ENCODE measurements at places on chromosomes 12 and 14. TPM values are rescaled to one million over a fixed set of nuclear protein-coding genes. Genes with fewer than 3 reads are reported as not detected.

- no peaks in the 10 kb centered on the region for H3K27me3 ChIP-seq
- no peak overlapping the region for H3K27ac ChIP-seq
- H3K4me3 ChIP-seq = no peak overlapping the region
- no peaks in the 10 kb centered on the region for H3K4me1 ChIP-seq
Measured at GRCh38 chr14:104894331-104895206, 29.5 kb downstream of the CEP170B start.

DNA sequence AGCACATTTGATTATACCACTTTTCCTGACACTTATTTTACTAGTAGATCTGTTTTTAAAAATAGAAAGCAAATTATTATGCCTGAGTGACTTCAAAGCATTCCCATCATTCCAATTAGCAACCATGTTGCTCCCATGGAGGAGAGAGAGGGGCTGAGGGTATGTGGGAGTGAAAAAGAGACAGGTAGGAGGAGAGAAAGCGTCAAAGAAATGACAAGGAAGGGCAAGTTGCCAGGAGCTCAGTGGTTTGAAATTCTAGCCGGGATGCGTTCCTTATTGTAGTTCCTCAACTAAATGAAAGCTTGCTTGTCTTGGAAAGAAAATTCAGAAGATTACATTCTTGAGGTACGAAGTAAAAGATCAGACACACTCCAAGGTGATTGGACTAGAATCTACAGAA is 92.4 kb upstream of the PKP2 start:
- no peak overlapping the region for H3K27ac ChIP-seq
- DNase-seq = no peak
- no peaks in the 10 kb centered on the region for H3K4me1 ChIP-seq

DNA sequence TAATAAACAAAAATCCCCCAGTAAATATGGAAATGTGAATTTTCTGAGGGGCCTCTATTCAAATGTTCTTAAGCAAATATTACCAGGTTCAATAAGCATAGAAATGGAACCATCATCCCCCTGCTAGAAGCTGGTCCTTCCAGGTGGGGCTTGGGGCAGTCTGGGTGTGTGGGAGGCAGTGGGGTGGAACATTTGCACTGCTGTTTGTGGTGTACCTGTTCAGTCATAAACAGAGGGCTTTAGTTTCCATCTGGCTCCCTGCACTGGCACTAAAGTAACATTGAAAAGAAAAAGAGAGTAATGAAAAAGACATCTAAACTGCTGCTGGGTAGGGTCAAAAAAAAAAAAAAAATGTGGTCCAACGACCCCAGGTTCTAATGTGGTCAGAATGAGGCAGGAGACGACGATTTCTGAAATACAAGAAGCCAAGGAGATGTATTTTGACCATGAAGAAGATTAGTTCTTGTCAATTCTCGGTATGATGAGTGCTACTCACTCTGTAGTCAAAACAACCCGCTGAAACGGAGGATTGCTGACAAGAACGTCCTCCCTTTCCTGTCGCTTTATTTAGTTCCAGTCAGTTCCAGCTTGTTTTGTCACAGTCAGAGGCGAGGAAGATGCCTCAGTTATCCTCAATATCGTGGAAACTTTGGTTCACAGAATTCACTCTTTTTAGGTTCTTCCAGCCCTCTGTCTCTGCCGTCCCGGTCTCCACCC is 44.2 kb upstream of the MANSC4 start:
- no peak for DNase-seq
- H3K36me3 ChIP-seq = no peaks in the 10 kb centered on the region
- H3K27ac ChIP-seq = no peak overlapping the region

GRCh38 chr12:11812586-11813437 is 163.3 kb downstream of the ETV6 start:
- peaks cover 29% of the 10 kb centered on the region for H3K4me1 ChIP-seq
- no peaks in the 10 kb centered on the region for H3K27me3 ChIP-seq
- H3K4me3 ChIP-seq = peak overlapping the region; percentile 40
- no peaks in the 10 kb centered on the region for H3K36me3 ChIP-seq
- peak overlapping the region; percentile 7 for H3K27ac ChIP-seq

DNA sequence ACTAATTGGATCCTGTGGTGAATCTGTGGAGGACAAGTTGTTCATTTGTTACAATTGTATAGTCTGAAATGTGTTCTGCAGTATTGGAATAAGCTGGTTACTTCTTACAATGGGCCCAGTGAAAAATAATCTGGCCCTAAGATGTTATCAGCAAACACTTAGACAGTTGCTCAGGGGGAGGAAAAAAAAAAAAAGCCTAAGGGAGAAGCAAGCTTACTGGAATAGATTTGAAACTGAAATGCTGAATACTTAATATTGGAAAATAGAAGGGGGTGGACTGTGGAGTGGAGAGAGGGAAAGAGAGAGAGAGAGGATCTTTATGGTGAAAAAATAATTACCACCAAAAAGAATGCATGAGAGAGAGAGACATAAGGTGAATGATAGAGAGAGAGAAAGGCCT is 4.0 kb downstream of the FOXG1 start:
- no peak for DNase-seq
- peaks cover 62% of the 10 kb centered on the region for H3K27me3 ChIP-seq
- H3K4me3 ChIP-seq = no peak overlapping the region
- H3K36me3 ChIP-seq = no peaks in the 10 kb centered on the region
- H3K27ac ChIP-seq = no peak overlapping the region

DNA sequence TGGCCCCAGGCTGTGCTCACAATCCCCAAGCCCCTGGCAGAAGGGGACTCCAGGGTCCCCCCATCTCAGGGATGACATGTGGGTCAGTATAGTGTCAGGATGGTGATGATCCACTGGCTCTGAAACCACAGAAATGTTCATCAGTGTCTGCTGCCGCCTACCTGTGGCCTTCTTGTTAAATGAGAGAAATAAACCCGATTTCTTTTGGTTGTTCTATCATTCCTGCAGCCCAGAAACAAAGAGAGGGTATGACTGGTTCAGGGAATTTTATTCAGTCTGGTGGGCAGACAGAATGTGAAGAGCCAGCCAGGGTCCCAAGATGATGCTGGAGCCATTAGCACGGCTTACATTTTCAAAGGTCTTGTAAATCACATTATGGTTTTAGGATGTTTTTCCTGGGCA is 86.6 kb downstream of the CRADD start:
- H3K27me3 ChIP-seq = no peaks in the 10 kb centered on the region
- H3K4me3 ChIP-seq = no peak overlapping the region
- no peaks in the 10 kb centered on the region for H3K36me3 ChIP-seq
- no peak for DNase-seq

- DNase-seq = no peak
- peaks cover 6% of the 10 kb centered on the region for H3K4me1 ChIP-seq
- H3K27ac ChIP-seq = no peak overlapping the region
- no peak overlapping the region for H3K4me3 ChIP-seq
- H3K36me3 ChIP-seq = no peaks in the 10 kb centered on the region
Measured at GRCh38 chr12:26868447-26869103, 35.6 kb upstream of the ITPR2 start.

DNA sequence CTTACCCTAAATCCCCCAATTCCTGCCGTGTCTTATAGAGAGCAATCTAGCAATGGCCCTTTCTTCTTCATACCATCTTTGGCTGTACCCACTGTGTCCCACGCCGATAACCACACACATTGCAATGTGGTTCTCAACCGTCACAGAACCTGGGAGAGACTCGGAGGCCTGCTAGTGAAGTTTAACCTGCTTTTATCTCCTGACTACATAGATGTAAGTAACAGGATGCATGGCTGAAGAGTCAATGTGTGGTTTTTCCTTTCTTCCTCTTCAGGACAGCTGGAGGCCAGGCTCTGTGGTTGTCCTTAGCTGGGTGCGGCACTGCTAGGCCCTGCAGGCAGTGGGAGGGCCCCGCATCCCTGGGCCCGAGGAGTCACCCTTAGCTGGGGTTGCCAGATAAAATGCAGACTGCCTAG is 51.3 kb downstream of the ZNF664 start:
- peaks cover 4% of the 10 kb centered on the region for H3K4me1 ChIP-seq
- no peak overlapping the region for H3K4me3 ChIP-seq
- DNase-seq = no peak
- no peak overlapping the region for H3K27ac ChIP-seq
- no peaks in the 10 kb centered on the region for H3K27me3 ChIP-seq

GRCh38 chr12:6965026-6965661 is 5.3 kb downstream of the PHB2 start:
- DNase-seq = peak; percentile 89
- peaks cover 49% of the 10 kb centered on the region for H3K36me3 ChIP-seq
- H3K4me3 ChIP-seq = no peak overlapping the region

- no peak overlapping the region for H3K27ac ChIP-seq
- H3K36me3 ChIP-seq = no peaks in the 10 kb centered on the region
- no peaks in the 10 kb centered on the region for H3K4me1 ChIP-seq
Measured at GRCh38 chr12:72141381-72141780, 130.8 kb upstream of the TRHDE start.

Gene LRRK2
- total RNA-seq = 0.60 TPM

DNA sequence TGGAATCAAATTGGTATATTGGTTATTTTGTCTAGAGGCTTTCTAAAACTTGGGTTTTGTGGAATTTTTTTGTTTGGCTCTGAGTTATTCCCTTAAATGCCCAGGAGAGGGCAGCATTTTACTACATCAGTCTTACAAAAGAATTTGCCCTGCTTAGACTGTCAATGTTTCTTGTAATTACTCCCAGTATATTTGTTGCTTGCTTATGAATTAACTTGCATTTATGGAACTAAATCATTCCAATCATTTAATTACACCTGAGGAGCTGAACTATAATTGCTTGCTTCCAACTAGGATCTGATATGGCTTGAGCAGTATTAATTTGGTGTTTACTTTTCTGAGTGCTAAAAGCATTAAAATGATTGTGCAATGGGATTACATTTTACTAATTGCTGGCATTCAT is 48.7 kb downstream of the MIPOL1 start:
- H3K36me3 ChIP-seq = no peaks in the 10 kb centered on the region
- DNase-seq = no peak
- H3K4me3 ChIP-seq = no peak overlapping the region
- no peaks in the 10 kb centered on the region for H3K4me1 ChIP-seq

DNA sequence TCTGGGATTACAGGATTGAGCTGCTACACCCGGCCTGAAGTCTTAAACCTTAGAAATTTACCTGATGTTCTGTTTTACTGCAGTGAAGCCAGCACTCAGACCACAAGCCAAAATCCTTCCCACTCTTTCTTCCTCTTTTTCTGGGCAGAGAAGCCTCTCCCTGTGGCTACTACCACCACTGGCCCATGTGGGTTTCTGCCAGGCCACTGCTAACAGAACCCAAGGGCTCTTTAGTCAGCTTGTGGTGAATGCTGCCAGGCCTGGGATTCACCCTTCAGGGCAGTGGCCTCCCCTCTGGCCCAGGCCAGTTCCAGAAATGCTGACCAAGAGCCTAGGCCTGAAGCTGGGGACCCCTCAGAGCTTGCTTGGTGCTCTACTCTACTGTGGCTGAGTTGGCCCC is 35.3 kb downstream of the GAS2L3 start:
- H3K27me3 ChIP-seq = no peaks in the 10 kb centered on the region
- DNase-seq = no peak
- no peak overlapping the region for H3K27ac ChIP-seq
- no peak overlapping the region for H3K4me3 ChIP-seq

DNA sequence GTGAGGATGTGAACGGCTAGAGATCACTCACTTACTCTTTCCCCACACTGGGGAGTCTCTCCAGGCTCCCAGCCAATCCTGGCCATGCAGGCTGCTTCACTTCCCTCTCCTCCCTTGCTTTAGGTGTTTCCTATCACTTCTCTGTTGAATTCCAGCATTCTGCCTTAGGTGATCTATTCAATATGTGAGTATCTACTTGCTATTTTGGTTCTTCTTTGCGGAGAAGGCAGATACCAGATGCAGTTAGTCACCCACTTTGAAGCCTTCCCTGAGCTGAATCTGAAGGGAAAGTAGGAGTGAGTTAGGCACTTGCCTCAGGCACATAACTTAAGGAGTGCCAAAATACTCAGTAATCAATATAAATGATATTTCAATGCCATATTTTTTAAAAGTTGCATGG is 36.0 kb upstream of the FAR2 start:
- no peaks in the 10 kb centered on the region for H3K4me1 ChIP-seq
- DNase-seq = no peak
- H3K27me3 ChIP-seq = no peaks in the 10 kb centered on the region
- no peaks in the 10 kb centered on the region for H3K36me3 ChIP-seq
- no peak overlapping the region for H3K4me3 ChIP-seq

DNA sequence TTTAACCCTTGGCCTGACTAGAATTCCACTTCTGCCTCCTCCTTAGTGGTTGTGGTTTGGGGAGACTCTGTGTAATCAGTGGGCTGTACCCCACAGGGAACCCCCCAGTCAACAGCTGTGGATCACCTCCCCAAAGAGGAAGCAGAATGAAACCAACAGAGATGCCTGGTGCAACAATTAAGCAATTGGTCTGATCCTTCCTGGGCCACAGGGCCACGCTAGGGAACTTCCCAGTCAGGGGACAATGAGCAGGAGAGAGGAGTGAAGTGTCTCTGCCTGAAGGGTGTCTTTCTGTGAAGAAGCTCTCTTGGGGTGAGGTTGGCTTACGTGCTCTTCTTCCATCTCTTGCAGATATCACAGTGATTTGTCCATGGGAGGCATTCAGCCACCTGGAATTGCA is 8.2 kb downstream of the PDE6H start:
- H3K4me3 ChIP-seq = no peak overlapping the region
- H3K4me1 ChIP-seq = peaks cover 24% of the 10 kb centered on the region
- H3K27ac ChIP-seq = no peak overlapping the region
- no peak for DNase-seq

GRCh38 chr12:74535536-74535935 is 2.1 kb upstream of the ATXN7L3B start:
- no peaks in the 10 kb centered on the region for H3K27me3 ChIP-seq
- peaks cover 14% of the 10 kb centered on the region for H3K36me3 ChIP-seq
- H3K27ac ChIP-seq = no peak overlapping the region
- DNase-seq = peak; percentile 54

Gene AKAP5
- total RNA-seq = 0.49 TPM

Gene GCH1
- 20.4 TPM for total RNA-seq

Gene PRIMA1
- total RNA-seq = not detected

GRCh38 chr12:20486233-20486632 is 117.9 kb downstream of the PDE3A start:
- H3K4me1 ChIP-seq = no peaks in the 10 kb centered on the region
- no peaks in the 10 kb centered on the region for H3K36me3 ChIP-seq
- no peaks in the 10 kb centered on the region for H3K27me3 ChIP-seq
- DNase-seq = no peak

DNA sequence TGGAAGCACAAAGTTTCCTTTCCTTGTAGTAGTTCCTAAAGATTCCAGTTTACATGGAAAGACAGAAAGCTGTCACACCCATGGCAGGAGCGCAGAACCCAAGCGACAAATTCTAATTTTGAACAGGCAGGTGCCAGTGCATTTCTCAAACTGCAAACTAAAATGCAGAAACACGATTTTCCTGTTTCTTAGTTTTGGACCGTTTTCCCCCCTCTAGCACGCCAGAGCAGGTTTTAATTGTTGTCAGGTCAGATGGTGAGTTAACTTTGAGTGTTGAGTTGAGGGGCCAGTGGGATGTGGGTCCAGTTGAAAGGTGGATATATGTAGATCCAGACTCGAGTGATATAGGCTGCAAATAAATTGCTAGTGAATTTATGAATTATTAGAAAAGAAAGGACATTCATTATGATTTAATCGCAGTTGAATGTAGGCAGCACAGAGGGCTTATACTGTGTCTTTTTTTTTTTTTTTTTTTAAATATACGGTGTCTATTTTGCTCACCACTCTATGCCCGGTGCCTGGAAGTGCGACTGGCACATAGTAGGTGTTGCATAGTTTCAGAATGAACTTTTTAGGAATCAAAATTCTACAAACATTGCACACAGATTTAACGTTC is 909 bp upstream of the ETFBKMT start:
- H3K27ac ChIP-seq = peak overlapping the region; percentile 18
- no peaks in the 10 kb centered on the region for H3K27me3 ChIP-seq
- H3K36me3 ChIP-seq = no peaks in the 10 kb centered on the region
- DNase-seq = no peak
- H3K4me1 ChIP-seq = peaks cover 14% of the 10 kb centered on the region

- H3K27me3 ChIP-seq = no peaks in the 10 kb centered on the region
- no peaks in the 10 kb centered on the region for H3K36me3 ChIP-seq
- no peak overlapping the region for H3K27ac ChIP-seq
- no peak overlapping the region for H3K4me3 ChIP-seq
- no peaks in the 10 kb centered on the region for H3K4me1 ChIP-seq
Measured at GRCh38 chr14:65261425-65261920, 151.1 kb upstream of the FUT8 start.
